ENCODE measurements at places on chromosomes 5 and 9.

DNA sequence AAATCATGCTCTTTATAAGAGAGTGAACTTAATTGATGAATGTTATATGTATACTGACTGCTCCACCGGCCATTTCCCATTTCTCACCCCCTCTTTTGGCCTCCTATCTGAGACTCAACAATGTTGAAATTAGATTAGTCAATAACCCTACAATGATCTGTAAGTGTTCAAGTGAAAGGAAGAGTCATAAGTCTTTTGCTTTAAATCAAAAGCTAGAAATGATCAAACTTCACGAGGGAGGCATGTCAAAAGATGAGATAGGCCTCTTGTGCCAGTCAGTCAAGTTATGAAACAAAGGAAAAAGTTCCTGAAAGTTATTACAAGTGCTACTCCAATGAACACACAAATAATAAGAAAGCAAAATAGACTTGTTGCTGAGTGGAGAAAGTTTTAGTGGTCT is 83.1 kb downstream of the NLN start:
- DNase-seq: no peak

- DNase-seq: no peak
These were observed 427.1 kb upstream of the CHD1 start for GRCh38 chr5:99355881-99356280.

DNA sequence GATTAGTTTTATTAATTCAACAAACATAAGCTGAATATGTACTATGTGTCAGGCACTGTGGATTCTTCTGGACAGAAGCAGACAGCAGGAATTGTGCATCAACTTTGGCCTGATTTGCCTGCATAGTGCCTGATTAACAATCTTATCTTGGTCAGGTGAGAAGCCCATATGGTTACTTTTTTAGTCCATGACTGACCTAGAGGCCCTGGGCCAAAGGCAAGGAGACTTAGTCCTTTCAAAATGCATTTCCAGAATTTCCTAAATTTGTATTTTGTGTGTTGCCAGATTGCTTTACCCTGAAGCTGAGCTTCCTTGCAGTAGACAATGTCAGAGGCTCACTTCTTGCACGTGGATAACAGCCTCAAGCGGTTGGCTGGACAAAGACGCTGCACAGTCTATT is 286.7 kb downstream of the SPOCK1 start:
- DNase-seq: no peak

- DNase-seq: no peak
These were observed 94.4 kb downstream of the TMEM215 start for GRCh38 chr9:32877639-32878217.

DNA sequence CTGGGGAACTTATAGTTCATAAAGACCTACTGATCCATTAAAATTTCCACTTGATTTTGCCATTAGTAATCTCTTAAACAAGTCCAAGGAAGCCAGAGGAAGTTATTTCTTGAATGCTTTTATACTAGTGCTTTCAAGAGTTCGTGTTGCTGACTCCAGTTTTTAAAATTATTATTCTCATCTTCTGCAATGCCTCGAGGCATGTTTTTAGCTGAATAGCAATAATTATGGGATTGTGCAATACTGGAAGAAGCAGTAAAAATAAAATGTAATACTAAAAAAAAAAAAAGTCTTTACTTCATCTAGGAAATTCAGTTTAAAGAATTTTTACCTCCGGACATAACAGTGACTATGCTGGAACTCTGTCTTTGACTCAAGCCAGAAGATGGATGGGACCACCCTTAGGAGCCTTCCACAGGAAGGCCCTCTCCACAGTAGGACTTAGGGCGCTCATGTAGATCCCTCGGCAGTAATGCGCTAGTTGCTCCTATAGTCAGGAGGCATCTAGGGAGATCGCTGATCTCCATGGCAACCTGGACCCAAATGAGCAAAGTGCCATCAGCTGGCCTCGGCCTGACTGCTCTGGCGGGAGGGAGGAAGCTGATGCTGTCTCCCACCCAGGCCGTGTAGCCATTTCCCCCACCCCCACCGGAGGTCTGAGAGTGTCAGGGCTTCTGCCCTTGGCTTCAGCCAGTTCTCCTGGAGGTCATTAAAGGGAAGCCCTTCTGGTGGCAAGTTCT is 56.7 kb downstream of the DAPK1 start:
- no peak for DNase-seq

DNA sequence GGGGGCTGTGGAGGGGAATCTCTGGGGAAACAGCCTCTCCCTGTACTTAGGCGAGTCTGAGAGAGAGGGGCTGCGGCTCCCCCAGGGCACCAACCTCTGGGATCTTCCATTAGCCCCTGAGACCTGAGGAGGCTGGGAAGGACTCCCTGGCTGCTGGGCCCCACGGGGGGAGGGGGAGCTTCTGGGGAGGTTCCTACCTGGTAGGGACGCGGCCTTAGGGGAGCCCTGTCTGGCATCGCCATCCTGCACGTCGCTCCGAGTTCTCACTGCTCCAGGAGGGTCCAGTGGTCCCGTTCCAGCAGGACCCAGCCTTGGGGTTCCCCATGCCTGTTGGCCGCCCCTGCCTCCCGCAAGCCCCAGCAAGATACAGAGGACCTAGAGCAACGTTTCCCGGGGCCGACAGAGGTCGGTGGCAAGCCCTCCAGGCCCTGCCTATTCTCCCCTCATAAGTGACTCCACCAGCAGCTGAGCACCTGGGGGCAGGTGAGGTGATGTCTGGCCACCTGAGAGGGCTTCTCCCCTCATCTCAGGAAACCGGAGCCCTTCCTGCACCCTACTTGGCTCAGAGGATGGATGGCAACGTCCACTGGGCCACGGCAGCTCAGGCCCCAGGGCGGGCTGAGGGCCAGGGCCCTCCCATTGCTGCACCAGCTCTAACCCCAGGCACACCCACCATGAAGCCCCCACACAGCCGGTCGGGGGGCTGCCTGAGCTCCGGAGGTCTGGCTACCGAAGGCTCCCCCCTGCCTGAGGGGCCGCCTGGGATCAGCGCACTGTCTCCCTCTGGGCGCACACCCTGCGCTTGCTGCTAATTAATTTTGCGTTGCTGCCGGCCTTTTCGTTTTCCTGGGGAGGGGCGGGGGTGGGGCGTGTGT is 22.5 kb downstream of the TPPP start:
- no peak for DNase-seq

DNA sequence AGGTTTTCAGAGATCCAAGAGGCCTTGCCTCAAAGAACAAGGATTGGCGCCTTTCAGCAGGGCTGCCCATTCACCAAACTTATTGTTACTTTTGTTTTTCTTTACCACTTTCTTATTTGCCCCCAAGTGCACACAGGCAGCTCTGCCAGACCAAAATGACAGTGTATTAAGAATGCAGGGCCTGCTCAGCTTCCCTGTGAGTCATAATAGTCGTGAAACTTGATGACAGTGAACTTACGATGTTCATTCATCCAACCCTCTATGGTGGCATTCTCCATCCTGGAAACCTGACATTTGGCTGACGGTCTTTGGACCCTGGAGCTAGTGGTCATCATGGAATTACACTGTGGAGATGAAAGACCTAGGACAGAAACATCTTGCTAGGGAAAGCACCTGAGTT is 44.3 kb downstream of the UBE2QL1 start:
- DNase-seq: no peak

DNA sequence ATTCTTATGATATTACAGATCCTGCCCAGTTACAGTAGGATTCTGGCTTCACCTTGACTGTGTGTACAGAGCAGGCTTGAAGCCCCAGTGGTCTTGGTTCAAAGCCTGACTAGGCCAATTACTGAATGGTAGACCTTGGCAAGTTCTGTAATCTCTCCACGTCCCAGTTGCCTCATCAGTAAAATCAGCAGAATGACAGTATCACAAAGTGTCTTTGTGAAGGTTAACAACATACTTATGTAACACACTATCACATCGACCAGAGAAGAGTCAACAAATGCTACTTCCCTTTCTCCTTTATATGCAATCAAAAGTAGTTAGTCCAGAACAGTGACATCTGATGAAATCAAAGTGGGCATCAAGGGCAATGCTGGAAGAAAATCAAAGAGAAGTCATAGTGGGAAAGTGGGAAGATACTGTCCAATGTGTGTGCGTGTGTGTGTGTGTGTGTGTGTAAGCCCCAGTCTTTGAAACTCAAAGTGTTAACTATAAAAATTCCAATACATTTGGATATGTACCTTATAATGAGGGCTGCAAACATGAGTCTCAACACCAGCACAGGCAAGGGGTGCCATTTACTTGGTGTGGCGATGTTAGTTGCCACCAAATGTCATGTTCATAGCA is 93.5 kb upstream of the EGFLAM start:
- DNase-seq: no peak

DNA sequence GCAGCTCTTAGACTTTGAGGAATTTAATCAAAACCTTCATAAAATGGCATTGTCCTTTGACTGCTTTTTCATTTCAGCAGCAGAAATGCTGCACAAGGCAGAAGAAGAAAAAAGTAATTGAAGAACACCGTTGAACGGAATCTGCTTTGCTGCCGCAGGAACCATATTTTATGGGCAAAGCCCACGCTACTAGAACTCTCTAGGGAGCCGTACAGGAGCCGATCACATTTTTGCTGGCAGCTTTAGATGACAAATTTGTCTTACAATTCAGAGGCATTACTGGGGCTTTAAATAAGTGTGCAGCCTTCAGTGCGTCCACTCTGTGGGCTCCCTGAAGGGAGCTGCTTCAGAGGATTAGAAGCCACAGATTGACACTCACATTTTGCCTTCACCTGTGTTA is 5.4 kb downstream of the CFAP90 start:
- no peak for DNase-seq

GRCh38 chr5:37552161-37552560 is 173.0 kb downstream of the WDR70 start:
- DNase-seq: no peak

DNA sequence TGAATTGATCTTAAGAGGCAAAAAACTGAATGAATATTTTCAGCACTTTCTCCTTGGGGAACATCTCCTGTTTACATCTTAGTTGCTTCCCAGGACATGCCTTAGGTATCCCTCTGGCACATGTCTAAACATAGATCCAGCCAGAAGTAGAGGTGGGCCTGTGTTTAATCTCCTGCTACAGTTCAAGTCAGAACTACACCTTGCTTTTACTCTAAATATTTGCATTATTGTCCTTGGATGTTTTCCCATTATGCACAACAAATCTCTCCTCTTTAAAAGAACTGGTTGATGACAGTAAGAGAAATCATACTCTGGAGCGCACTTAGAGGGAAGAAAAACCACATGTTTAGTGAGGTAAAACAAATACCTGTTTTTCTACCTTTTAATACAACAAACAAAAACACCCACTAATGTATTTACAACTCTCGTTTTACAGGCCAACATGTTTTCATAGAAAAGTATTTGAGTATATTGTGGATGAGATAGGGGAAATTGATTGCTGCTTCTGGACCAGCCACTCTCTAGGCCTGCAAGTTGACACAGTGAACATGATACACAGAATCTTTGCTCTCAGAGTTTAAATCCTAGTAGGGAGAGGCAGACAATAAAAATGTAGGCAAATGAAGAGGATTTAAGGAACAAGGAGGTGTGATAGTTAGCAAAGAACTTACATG is 32.3 kb downstream of the TNFAIP8 start:
- DNase-seq: no peak

- DNase-seq: peak; percentile 49
These were observed at the start of gene ASS1 for GRCh38 chr9:130444565-130445221. Gene ASS1, plus strand, starts transcription at chr9:130444961. Its CDS starts 7,268 bp downstream, at chr9:130452229.

GRCh38 chr9:114084282-114085073 is 6.4 kb upstream of the AMBP start:
- no peak for DNase-seq

DNA sequence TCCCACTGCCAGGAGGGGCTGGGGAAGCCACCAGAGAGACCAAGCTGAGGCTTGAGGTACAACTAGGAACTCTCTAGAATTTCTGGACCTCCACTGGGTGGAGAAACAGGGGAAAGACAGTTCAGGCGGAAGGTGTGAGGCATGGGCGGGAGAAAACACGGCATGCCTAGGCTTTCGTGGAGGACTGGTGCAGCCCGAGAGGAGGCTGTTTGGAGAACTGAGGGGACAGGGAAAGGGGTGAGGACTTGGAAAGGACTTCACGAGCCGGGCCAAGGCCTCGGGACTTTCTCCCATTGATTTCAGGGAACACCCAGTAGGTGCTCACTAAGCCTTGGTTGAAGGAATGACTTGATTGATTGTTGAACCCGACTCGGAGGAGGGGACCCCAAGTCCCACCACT is 9.5 kb upstream of the ADGRD2 start:
- no peak for DNase-seq

GRCh38 chr9:124074746-124075145 is 63.2 kb downstream of the LHX2 start:
- DNase-seq: no peak

DNA sequence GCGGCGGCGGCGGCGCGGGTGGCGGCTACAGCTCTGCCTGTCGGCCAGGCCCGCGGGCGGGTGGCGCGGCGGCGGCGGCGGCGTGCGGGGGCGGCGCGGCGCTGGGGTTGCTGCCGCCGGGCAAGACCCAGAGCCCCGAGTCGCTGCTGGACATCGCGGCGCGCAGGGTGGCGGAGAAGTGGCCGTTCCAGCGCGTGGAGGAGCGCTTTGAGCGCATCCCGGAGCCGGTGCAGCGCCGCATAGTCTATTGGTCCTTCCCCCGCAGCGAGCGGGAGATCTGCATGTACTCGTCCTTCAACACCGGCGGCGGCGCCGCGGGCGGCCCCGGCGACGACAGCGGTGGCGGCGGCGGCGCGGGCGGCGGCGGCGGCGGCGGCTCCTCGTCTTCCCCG is 296 bp downstream of the ZSWIM6 start:
- DNase-seq: no peak

DNA sequence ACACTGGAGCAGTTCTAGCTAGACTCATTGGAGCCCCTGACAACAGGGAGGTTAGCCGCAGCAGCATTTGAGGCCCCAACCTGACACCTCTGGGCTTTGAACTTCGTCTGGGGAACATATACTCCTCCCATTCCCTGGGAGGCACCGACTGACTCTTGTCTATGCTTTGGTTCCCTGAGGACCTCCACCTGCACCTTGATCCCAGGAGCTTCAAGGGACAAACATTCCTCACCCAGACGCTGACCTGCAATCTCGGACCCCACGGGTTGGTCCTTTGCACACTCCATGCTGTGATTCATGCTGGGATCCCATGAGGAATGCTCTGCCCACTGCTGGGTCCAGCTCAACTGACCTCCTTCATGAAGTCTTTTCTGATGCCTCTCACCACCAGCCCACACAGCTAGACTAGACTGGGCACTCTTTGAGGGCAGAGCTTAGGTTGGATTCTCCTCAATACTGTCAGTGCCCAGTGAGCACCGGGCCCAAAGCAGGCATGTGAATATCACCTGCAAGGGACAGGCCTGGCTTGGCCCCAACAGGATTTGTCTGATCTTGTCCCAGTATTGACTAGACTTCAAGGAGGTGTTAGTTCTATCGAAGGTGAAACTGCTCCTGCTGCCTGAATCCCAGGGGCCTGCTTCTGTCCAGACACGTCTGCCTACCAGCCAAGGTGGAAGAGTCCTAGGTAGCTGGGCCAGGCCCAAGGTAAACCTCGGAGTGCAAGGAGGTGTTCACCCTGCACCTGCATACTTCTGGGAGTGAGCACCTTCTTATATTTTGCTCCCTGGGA is 51.8 kb upstream of the ZBTB43 start:
- DNase-seq: no peak

- no peak for DNase-seq
These were observed 16.0 kb upstream of the ZBTB43 start for GRCh38 chr9:126788634-126789349.

- DNase-seq: no peak
These were observed 156.1 kb upstream of the SEMA6A start for GRCh38 chr5:116730706-116731105.

- no peak for DNase-seq
These were observed 508.4 kb upstream of the SEMA6A start for GRCh38 chr5:117082977-117083376.

GRCh38 chr9:32854271-32854670 is 70.9 kb downstream of the TMEM215 start:
- no peak for DNase-seq
